Renal cortical epithelial cell (primary cell): ENCODE measurements at places on chromosomes 2 and 18. TPM values are rescaled to one million over a fixed set of nuclear protein-coding genes. Genes with fewer than 3 reads are reported as not detected.
A peak's percentile ranks its signal among the peaks of the same experiment; 100 is the strongest.

DYNC2LI1 gene
- 39.6 and 72.6 TPM in 2 replicates for total RNA-seq

GRCh38 chr2:115880558-115880957 lies 1438.1 kb downstream of the DPP10 start:
- DNase-seq = no peak

GRCh38 chr2:165015052-165015642 lies 59.8 kb upstream of the SLC38A11 start:
- DNase-seq = peak; percentile 68

- no peak for DNase-seq
Observed at GRCh38 chr2:12897181-12897580, 180.4 kb downstream of the TRIB2 start.
